Muscle of back (tissue), 13 donors: ENCODE measurements at places on chromosomes 5 and 9. TPM values are rescaled to one million over a fixed set of nuclear protein-coding genes. Genes with fewer than 3 reads are reported as not detected.

DNA sequence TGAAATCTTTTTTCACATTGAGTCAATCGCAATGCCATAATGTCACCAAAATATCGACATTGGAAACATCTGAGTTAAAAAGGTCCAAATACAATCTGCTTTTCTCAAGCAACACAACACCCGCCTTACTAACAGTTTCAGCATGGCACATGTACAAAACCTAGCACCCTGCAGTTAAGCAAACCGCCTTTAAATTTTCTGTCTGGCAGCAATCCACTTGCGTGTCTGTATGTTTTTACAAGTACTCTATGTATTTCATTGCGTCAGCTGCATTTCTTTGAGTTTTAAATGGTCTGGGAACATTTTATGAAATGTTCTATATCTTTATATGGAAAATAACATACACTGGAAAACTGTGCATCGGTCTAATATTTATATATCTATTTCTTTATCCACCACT, 134.6 kb downstream of the DENND1A start:
- DNase-seq, result no peak

CD72 gene
- 2.7 TPM for polyA plus RNA-seq

GRCh38 chr5:14627270-14627669, 37.2 kb upstream of the OTULIN start:
- no peak for DNase-seq

DNA sequence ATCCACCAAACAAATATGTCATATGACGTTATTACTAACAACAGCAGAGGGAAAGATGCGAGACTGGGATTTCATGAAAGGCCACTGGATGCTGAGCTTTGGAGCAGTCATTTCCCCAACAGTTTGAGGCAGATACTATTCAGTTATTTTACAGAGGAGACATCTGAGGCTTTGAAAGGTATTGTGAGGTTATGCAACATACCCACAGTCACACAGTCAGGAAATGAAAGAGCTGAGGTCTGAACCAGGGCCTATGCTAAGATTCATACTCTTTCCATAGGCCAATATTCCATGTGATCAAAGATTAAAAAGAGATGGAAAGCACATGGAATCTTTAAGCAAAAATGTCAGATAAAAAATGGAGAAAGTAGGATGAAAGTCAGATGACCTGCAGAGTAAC, 63.0 kb downstream of the LPAR1 start:
- DNase-seq, result no peak

DNA sequence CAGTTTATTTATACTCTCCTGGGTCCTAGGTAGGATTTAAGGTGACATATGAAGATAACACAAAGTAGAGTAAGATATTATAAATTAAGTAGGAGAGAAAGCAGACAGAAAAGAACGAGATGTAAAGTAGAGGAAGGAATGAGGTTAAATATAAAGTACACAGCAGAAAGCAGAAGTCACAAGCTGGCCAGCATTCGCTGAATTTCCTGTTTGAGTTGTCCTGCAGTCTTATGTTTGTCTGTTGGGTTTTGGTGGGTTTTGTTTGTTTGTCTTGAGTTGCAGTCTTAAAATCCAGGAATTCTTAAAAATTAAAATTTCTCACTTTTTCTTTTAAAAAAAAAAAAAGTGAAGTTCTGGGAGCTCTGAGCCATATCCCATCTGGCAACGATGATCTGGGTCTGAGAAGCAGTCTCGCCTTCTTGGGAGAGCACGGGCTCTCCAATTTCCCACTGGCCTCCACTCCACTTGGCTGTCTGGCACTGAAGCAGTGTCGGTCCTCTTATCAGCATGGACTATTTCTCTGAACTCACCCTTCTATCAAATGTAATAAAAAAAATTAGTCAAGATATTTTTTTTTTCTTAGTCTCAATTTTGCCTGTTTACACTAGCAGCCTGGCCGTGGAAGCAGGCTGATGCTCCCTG, 2.0 kb downstream of the S100Z start:
- no peak for DNase-seq

TMEM215 gene
- 1.6 TPM for polyA plus RNA-seq

TMOD1 gene
- 115 TPM for polyA plus RNA-seq

- no peak for DNase-seq
Observed at GRCh38 chr5:4855036-4855435, 285.1 kb upstream of the ADAMTS16 start.

GRCh38 chr9:127598839-127599549, 13.1 kb upstream of the STXBP1 start:
- DNase-seq, result no peak

GRCh38 chr9:131324736-131325679, 35.5 kb downstream of the PLPP7 start:
- no peak for DNase-seq

AQP7 gene
- polyA plus RNA-seq, result 2.1 TPM

FOXD4L3 gene
- not detected for polyA plus RNA-seq

DNA sequence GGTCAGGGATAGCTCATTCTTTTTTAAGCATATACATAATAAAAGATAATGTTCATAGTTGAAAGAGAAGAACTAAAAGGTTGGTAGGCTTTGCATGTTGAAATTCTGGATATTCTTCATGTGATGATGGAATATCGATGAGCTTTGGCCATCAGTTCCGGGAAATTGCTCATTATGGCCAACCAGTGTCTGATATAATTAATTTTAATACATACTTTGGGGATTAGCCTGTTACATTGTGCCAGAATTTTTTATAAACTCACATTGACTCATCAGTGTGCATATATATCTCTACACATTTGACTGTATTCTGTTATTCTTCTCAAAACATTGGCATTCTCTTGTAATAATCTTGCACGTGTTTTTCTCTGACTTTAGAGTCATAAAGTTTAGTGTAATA, 84.3 kb downstream of the NNT start:
- DNase-seq, result no peak

USP20 gene
- 9.6 TPM for polyA plus RNA-seq

NUTM2F gene
- polyA plus RNA-seq, result not detected

- DNase-seq, result no peak
Observed at GRCh38 chr9:136430588-136431234, 8.9 kb downstream of the INPP5E start.

DNA sequence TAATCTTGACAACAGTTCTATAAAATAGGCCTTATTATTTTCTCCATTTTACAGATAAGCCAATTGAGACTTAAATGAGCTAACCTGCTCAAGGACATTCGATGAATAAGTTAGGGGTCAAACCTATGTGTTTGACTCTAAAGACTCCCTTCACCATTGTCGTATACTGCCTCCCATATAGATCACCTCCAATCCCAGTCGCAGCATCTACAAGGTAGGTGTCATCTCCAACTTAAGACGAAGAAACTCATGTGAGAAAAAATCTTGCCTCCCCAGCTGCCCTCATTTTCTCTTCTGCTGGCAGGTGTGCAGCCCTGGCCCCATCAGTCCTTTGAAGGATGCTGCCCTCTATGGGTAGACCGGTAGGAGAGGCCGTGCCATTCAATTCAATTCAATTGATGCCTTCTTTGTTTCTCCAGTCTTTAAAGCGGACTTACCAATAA, 75.2 kb upstream of the SMARCA2 start:
- DNase-seq, result no peak

DNA sequence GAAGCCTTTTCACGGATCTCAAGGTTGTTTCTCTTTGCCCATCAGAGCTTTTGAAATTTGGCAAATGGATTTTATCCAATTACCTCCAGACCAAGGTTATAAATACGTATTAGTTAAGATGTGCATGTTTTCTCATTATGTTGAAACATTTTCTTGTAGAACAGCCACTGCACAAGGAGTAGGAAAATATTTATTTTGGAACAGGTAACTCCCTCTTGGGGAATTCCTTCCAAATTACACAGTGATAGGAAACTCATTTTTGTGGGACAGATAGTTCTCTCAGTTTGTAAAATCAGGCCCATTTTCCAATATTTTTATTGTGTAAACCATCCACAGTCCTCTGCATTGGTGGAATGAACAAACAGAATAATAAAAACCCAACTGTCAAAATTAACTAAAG, 23.0 kb downstream of the TMEM232 start:
- DNase-seq, result no peak

- DNase-seq, result no peak
Observed at GRCh38 chr5:88251048-88251711, 17.5 kb downstream of the TMEM161B start.

GPR150 gene
- polyA plus RNA-seq, result 0.12 TPM

- DNase-seq, result no peak
Observed at GRCh38 chr5:62327138-62328053, 21.4 kb downstream of the KIF2A start.
